ENCODE measurements at places on chromosomes 11 and 22. TPM values are rescaled to one million over a fixed set of nuclear protein-coding genes. Genes with fewer than 3 reads are reported as not detected.

- H3K27ac ChIP-seq = no peak overlapping the region
- DNase-seq = no peak
- no peak overlapping the region for H3K4me3 ChIP-seq
Measured at GRCh38 chr11:110076371-110076965, 16.7 kb upstream of the ZC3H12C start.

- no peak for DNase-seq
- H3K27ac ChIP-seq = no peak overlapping the region
- H3K4me1 ChIP-seq = no peaks in the 10 kb centered on the region
- H3K4me3 ChIP-seq = no peak overlapping the region
- H3K36me3 ChIP-seq = no peaks in the 10 kb centered on the region
- no peaks in the 10 kb centered on the region for H3K27me3 ChIP-seq
Measured at GRCh38 chr11:99184146-99184545, 163.4 kb downstream of the CNTN5 start.

DNA sequence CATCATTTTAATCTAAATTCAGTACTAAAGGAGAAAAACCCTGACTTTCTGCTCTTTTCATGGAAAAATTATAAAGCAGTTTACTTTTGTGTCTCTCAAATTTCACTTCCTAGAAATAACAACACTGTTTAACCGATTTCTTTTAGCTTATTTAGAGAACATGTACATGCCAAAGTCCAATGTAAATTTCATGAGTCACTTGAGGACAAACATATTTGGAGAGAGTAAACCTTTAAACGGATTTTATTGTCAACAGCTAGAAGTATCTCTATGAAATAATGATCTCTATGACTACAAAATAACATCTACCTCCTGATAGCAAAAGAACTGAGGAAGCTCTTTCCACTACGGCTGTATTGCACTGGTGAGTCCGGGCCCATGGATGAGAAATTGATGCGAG lies 46.3 kb upstream of the SLC22A25 start:
- H3K27ac ChIP-seq = peak overlapping the region; percentile 64
- peak; percentile 58 for DNase-seq
- no peaks in the 10 kb centered on the region for H3K36me3 ChIP-seq
- peak overlapping the region; percentile 34 for H3K4me3 ChIP-seq

- no peak for DNase-seq
- no peaks in the 10 kb centered on the region for H3K4me1 ChIP-seq
- H3K4me3 ChIP-seq = no peak overlapping the region
- H3K27ac ChIP-seq = no peak overlapping the region
Measured at GRCh38 chr11:14409891-14410290, 50.9 kb upstream of the RRAS2 start.

GRCh38 chr22:23380230-23380573 lies 199.9 kb downstream of the IGLL1 start:
- no peak overlapping the region for H3K27ac ChIP-seq
- H3K36me3 ChIP-seq = no peaks in the 10 kb centered on the region
- H3K27me3 ChIP-seq = peaks cover 16% of the 10 kb centered on the region
- no peak for DNase-seq

DNA sequence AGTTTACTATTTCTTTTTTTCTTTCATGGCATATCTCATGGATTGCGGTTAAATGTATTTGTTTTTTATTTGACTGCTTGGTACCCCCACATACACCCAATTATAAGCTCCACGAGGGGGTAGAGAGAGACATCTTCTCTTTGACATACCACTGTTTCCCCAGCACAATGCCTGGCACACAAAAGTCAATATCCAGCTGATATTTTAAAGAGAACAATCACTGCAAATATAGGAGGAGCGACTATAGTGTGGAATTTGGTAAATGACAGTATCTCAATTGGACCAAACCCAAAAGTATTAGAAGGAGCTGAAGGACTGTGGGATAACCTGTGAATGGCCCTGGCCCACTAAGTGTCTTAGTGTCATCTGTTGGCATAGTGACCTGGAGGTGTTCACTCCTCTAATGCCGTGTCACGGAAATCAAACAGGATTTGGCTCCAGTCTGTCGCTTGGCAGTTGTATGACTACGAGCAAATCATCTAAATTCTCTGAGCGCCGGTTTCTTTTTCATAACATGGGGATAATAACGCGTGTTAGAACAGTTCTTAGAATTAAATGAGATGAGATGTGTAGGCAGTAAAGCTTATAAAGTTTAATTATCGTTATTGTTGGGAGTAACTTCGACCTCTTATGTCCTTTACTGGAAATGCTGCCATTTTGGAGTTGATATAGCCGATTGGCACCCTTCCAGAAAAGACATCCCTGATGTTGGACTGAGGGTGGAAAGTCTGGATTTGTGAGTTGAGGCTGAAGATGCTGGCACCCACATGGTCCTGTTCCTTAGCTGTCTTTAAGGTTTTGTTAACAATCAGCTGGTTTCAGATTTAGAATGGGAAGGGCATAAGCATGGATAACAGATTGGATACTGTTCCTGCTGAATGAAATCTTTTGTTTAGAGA lies 144.5 kb downstream of the DBX1 start:
- no peak overlapping the region for H3K27ac ChIP-seq
- H3K27me3 ChIP-seq = no peaks in the 10 kb centered on the region
- no peak for DNase-seq
- H3K36me3 ChIP-seq = no peaks in the 10 kb centered on the region
- no peak overlapping the region for H3K4me3 ChIP-seq
- H3K4me1 ChIP-seq = peaks cover 93% of the 10 kb centered on the region

DNA sequence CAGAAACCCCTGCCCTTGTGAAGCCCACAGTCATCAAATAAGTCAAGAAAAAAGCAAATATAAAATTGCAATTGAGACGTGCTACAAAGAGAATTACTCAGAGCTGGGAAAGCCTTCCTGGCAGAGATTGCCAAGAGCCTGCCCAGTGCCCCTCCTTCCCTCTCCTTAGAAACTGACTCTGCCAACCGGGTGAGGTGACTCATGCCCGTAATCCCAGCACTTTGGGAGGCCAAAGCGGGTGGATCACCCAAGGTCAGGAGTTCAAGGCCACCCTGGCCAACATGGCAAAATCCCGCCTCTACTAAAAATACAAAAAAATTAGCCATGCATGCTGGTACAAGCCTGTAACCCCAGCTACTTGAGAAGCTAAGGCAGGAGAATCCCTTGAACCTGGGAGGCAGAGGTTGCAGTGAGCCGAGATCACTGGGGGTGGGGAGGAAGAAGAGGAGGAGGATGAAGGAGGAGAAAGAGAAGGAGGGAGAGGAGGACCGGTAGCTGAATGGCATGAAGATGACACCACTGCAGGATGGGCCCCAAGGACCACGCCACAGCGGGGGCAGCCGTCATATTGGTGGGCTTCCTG lies 76.1 kb upstream of the RTL6 start:
- H3K27ac ChIP-seq = no peak overlapping the region
- H3K36me3 ChIP-seq = no peaks in the 10 kb centered on the region
- no peak overlapping the region for H3K4me3 ChIP-seq

- no peaks in the 10 kb centered on the region for H3K4me1 ChIP-seq
- H3K36me3 ChIP-seq = no peaks in the 10 kb centered on the region
- DNase-seq = no peak
- no peaks in the 10 kb centered on the region for H3K27me3 ChIP-seq
Measured at GRCh38 chr11:132898676-132899075, 633.6 kb downstream of the OPCML start.

- no peak for DNase-seq
- H3K27ac ChIP-seq = no peak overlapping the region
- peaks cover 29% of the 10 kb centered on the region for H3K27me3 ChIP-seq
- H3K4me1 ChIP-seq = peaks cover 45% of the 10 kb centered on the region
Measured at GRCh38 chr11:272195-272930, 5.8 kb upstream of the NLRP6 start.

GRCh38 chr11:33830903-33831648 lies 56.8 kb upstream of the FBXO3 start:
- DNase-seq = no peak
- H3K4me3 ChIP-seq = no peak overlapping the region
- H3K36me3 ChIP-seq = no peaks in the 10 kb centered on the region
- no peak overlapping the region for H3K27ac ChIP-seq
- H3K4me1 ChIP-seq = no peaks in the 10 kb centered on the region

GRCh38 chr22:33476206-33476605 lies 418.0 kb upstream of the SYN3 start:
- H3K4me1 ChIP-seq = peaks cover 41% of the 10 kb centered on the region
- H3K4me3 ChIP-seq = no peak overlapping the region
- H3K27ac ChIP-seq = no peak overlapping the region
- no peaks in the 10 kb centered on the region for H3K27me3 ChIP-seq

DNA sequence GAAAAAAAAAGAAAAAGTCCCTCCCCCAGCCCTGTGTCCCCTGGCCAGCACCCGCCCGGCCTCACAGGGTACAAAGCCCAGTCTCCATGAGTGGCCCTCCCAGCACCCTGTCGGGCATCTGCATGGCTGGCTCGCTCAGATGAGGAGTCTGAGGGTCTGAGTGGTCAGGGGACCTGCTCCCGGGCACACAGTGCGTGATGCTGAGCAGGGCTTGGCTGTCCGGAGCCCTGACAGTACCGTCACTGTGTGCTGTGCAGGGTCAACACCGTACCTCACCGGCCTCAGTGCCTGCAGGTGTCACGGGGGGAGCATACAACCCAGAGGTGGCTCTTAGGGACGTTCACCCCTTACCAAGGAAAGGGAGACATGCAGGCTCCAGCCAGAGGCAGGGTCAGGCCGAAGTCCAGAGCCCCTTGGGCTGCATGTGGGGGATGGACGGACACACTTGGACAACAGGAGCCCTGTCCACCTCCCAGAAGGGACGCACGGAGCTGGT lies 3.6 kb upstream of the PLXNB2 start:
- DNase-seq = peak; percentile 39
- no peaks in the 10 kb centered on the region for H3K36me3 ChIP-seq
- H3K27me3 ChIP-seq = no peaks in the 10 kb centered on the region
- peak overlapping the region; percentile 20 for H3K4me3 ChIP-seq
- H3K4me1 ChIP-seq = peaks cover 74% of the 10 kb centered on the region
- H3K27ac ChIP-seq = peak overlapping the region; percentile 41

- no peak overlapping the region for H3K4me3 ChIP-seq
- peaks cover 41% of the 10 kb centered on the region for H3K27me3 ChIP-seq
- DNase-seq = no peak
- H3K4me1 ChIP-seq = no peaks in the 10 kb centered on the region
- H3K27ac ChIP-seq = no peak overlapping the region
Measured at GRCh38 chr22:39627865-39628562, 57.5 kb downstream of the CACNA1I start.

- no peaks in the 10 kb centered on the region for H3K4me1 ChIP-seq
- no peak for DNase-seq
- no peak overlapping the region for H3K4me3 ChIP-seq
- H3K27ac ChIP-seq = no peak overlapping the region
Measured at GRCh38 chr22:32852395-32853251, 51.1 kb downstream of the TIMP3 start.

- H3K36me3 ChIP-seq = no peaks in the 10 kb centered on the region
- DNase-seq = no peak
Measured at GRCh38 chr11:77510095-77510494, 36.2 kb upstream of the PAK1 start.

DNA sequence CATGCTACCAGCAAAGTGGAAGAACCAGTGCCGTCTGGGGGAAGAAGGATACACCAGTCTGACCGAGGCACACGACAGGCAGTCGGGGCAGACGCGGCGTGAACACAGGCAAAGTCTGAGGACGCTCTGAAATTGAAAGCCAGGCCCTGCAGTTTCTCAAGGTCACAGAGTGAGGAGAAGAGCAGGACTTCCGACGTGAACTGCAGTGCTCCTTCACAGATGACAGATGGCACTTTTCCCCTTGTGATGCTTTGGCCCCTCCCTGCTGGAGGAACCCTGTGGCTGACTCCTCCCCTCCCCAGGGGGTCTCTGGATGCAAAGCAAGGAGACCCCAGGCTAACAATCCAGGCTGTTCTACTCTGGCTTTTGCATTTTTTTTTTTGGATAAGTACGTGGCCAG lies 19.6 kb upstream of the JAM3 start:
- H3K27ac ChIP-seq = no peak overlapping the region
- H3K36me3 ChIP-seq = no peaks in the 10 kb centered on the region
- peaks cover 57% of the 10 kb centered on the region for H3K27me3 ChIP-seq
- H3K4me1 ChIP-seq = no peaks in the 10 kb centered on the region

DNA sequence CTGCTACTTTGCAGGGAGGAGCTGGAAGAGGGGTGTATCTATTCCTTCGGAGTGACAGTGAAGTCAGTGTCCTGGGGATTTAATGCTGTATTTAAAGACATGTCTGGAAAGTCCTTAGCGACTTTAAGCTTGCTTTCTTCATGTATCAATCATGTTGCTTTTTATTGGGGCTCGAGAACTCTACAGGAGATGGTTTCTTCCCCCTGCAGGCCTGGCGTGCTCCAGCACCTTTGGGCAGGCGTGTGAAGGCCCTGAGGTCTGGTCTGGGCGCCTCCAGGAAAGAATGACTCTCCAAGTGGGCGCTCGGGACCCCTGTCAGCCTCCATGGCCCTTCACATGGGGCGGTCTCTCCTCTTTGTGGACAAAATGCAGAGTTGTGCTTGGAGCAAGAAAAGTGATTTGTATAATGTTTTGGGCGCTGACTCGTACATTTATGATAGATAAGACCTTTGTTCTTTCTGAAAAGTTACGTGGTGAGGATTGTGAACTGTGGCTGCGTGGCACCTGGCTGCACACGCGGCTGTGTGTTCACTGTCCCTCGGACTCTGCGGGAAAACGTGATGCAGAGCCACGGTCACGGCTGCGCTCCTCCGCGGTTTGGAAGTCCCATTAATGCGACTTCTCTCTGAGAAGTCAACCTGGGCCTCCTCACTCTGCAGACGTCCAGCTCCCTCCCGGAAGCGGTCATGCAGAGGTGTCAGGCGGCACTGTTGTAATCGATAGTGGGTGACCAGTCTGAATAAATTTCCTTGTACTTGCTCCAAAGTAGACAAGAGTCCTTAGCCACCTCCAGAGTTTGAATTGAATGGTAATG lies 282.5 kb downstream of the TBC1D22A start:
- DNase-seq = no peak
- no peak overlapping the region for H3K27ac ChIP-seq
- no peak overlapping the region for H3K4me3 ChIP-seq
- peaks cover 18% of the 10 kb centered on the region for H3K4me1 ChIP-seq

DNA sequence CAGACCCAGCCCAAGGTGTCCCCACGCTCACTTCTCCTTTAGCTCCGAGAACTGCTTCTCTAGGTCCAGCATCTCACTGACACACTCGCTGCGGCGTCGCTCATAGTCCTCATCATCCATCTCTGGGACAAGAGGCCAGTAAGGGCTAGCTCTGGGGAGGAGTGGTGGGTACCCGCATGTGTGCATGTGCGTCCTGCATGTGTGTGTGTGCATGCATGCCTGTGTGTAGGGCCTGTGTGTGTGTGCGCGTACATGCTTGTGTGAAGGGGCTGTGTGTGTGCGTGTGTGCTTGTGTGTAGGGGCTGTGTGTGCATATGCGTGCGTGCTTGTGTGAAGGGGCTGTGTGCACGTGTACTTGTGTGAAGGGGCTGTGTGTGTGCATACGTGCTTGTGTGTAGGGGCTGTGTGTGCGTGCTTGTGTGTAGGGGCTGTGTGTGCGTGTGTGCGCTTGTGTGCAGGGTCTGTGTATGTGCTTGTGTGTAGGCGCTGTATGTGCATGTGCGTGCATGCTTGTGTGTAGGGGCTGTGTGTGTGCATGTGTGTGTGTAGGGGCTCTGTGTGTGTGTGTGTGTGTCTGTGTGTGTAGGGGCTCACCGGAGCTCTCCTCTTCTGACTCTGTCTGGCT lies 3.3 kb downstream of the BRMS1 start:
- H3K4me1 ChIP-seq = peaks cover 35% of the 10 kb centered on the region
- no peaks in the 10 kb centered on the region for H3K27me3 ChIP-seq
- no peak overlapping the region for H3K27ac ChIP-seq
- DNase-seq = no peak
- H3K4me3 ChIP-seq = no peak overlapping the region
- peaks cover 29% of the 10 kb centered on the region for H3K36me3 ChIP-seq

The ZDHHC24 gene
- total RNA-seq = 4.3 TPM

The RSF1 gene
- total RNA-seq = 47.7 TPM

The NOX4 gene
- total RNA-seq = not detected

The TNNI2 gene
- total RNA-seq = 8.5 TPM

The DMC1 gene
- 0.28 TPM for total RNA-seq

The OR8G1 gene
- total RNA-seq = not detected

Data from HepG2 (cell line).